ENCODE measurements at places on chromosomes 1 and 21. TPM values are rescaled to one million over a fixed set of nuclear protein-coding genes. Genes with fewer than 3 reads are reported as not detected.
A peak's percentile ranks its signal among the peaks of the same experiment; 100 is the strongest.

FMOD gene
- total RNA-seq = not detected

LRRC71 gene
- total RNA-seq = not detected

DNA sequence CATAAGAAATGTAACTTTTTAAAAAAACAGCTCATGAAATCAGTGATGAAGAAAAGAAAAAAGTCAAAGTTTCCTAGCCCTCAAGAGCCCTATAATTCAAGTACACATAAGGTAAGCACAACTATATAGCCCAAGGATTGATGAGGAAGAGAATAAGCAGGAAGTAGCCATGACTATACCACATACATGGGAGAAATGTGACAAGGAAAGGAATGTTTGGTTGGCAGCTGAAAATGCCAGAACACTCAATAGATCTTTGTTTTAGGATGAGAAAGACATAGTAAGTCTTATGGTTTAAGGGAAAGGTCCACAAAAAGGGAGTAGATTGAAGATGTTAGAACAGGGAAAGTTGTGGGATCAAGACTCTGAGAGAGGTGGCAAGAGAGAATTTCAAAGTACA is 5.7 kb downstream of the DOCK7 start:
- no peak for DNase-seq
- no peaks in the 10 kb centered on the region for H3K4me1 ChIP-seq
- no peak overlapping the region for H3K27ac ChIP-seq
- H3K27me3 ChIP-seq = no peaks in the 10 kb centered on the region
- H3K4me3 ChIP-seq = no peak overlapping the region

- H3K36me3 ChIP-seq = no peaks in the 10 kb centered on the region
- no peak overlapping the region for H3K27ac ChIP-seq
- no peaks in the 10 kb centered on the region for H3K4me1 ChIP-seq
- no peak for DNase-seq
Observed at GRCh38 chr21:35561116-35561515, 499.2 kb downstream of the SETD4 start.

RHBG gene
- not detected for total RNA-seq

GBP6 gene
- total RNA-seq = 0.47 TPM

- H3K36me3 ChIP-seq = no peaks in the 10 kb centered on the region
- H3K27ac ChIP-seq = no peak overlapping the region
- H3K4me3 ChIP-seq = no peak overlapping the region
- DNase-seq = no peak
- H3K27me3 ChIP-seq = no peaks in the 10 kb centered on the region
- H3K4me1 ChIP-seq = no peaks in the 10 kb centered on the region
Observed at GRCh38 chr1:47931395-47931794, 65.8 kb downstream of the TRABD2B start.

DNA sequence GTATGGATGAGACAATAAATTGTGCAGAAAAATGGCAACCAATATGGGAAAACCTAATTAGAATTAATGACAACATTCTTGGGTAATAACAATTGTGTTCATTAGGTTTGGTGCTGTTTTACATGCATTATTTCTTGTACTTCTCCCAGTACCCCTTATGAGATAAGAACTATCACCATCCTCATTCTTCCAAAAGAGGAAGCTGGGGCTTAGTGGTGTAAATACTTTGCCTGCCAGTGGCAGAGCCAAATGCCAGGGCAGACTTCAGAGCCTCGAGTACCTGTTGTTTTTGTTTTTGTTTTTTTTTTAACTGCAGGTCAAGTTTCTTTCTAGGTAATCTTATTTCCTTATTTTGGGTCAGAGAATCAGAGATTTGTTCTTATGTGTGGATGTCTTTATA is 206.4 kb downstream of the RHOU start:
- DNase-seq = no peak
- H3K4me3 ChIP-seq = no peak overlapping the region
- H3K4me1 ChIP-seq = no peaks in the 10 kb centered on the region
- no peak overlapping the region for H3K27ac ChIP-seq
- H3K36me3 ChIP-seq = no peaks in the 10 kb centered on the region
- no peaks in the 10 kb centered on the region for H3K27me3 ChIP-seq

DNA sequence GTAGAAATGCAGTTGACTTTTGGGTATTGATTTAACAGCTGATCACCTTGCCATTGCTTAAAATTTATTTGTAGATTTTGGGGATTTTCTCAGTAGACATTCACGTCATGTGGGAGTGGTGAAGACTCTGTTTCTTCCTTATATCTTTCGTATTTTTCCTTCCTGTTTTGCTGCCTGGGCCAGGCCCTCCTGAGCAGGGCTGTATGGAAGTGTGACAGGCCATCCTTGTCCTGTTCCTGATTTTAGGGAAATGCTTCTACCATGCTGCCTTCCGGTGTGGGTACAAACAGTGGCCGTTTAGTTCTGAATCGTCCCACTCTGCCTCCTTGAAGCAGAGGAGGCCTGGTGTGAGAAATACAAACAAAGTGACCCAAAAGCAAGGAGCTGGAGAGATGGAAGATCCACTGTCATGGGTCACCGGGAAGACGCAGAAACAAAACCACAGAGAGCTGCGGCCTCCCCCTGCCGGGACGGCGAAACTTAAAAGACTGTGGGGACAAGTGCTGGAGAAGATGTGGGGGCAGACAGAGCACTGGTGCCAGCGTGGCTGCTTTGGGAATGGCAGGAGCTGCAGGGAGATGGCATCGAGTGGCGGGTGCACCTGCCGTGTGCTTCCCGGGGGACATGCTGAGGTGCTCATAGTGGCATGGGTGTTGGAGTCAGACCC is 7.6 kb downstream of the AGPAT3 start:
- H3K4me1 ChIP-seq = peaks cover 16% of the 10 kb centered on the region
- no peak overlapping the region for H3K27ac ChIP-seq
- no peaks in the 10 kb centered on the region for H3K27me3 ChIP-seq
- DNase-seq = no peak
- peaks cover 35% of the 10 kb centered on the region for H3K36me3 ChIP-seq

GRCh38 chr1:84268346-84268745 is 33.2 kb upstream of the SAMD13 start:
- no peak overlapping the region for H3K27ac ChIP-seq
- H3K36me3 ChIP-seq = no peaks in the 10 kb centered on the region
- no peaks in the 10 kb centered on the region for H3K4me1 ChIP-seq

- H3K36me3 ChIP-seq = peaks cover 65% of the 10 kb centered on the region
- peak overlapping the region; percentile 86 for H3K27ac ChIP-seq
- H3K4me1 ChIP-seq = peaks cover 67% of the 10 kb centered on the region
- no peak for DNase-seq
- no peaks in the 10 kb centered on the region for H3K27me3 ChIP-seq
- peak overlapping the region; percentile 52 for H3K4me3 ChIP-seq
Observed at GRCh38 chr21:42423685-42424084, 20.0 kb downstream of the UBASH3A start.
